ENCODE measurements at places on chromosomes 3 and 15.

- H3K27ac ChIP-seq, result no peak overlapping the region
- no peaks in the 10 kb centered on the region for H3K36me3 ChIP-seq
- no peaks in the 10 kb centered on the region for H3K27me3 ChIP-seq
- no peak overlapping the region for H3K4me3 ChIP-seq
Measured at GRCh38 chr3:145017959-145018358, 1046.3 kb downstream of the DIPK2A start.

DNA sequence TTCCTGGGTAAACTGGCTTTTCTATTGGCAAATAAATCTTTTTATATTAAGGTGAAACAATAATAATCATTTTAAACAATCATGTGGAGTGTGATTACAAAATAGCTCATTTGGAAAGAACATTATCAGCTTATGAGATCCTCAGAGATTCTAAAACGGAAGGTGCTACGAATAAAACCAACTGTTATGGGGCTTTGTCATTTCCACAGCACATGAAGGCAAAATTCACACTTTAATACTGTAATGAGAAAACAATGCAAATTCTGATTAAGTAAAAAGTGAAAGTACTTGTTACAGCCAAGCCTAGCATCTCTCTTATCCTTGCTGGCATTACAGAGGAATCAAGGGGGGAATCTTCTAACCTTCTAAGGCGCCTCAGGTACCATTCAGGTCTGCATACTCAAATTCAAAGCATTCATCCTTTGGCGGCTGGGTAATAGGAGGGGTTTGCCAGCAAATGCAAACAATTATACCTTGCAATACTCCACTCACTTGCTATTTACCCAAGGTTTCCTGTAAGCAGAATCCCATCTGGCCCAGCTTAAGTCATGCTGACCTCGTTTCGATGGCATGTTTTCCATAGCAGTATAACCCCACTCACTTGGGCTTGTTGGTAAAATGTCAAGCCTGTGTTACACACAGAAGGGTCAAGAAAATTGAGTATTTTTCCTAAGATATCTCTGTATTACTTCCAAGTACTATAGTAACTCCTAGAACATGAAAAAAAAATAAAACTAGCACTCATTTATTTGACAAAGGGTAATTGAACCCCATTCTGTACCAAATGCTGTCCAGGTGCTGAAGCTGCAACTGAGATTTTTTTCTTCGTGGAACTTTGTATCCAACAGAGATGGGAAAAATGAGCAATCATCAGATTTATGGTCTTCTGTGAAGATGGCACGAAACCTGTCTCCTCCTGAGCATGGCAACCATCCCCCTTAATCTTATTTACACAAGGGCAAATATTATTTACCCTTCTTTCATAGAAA lies 183.7 kb upstream of the LMCD1 start:
- no peaks in the 10 kb centered on the region for H3K4me1 ChIP-seq
- no peaks in the 10 kb centered on the region for H3K36me3 ChIP-seq
- no peak overlapping the region for H3K4me3 ChIP-seq
- H3K27me3 ChIP-seq, result no peaks in the 10 kb centered on the region
- no peak for DNase-seq
- H3K27ac ChIP-seq, result no peak overlapping the region

GRCh38 chr15:76340198-76340802 lies 3.7 kb downstream of the ISL2 start:
- H3K27ac ChIP-seq, result no peak overlapping the region
- peaks cover 76% of the 10 kb centered on the region for H3K27me3 ChIP-seq
- no peak for DNase-seq

DNA sequence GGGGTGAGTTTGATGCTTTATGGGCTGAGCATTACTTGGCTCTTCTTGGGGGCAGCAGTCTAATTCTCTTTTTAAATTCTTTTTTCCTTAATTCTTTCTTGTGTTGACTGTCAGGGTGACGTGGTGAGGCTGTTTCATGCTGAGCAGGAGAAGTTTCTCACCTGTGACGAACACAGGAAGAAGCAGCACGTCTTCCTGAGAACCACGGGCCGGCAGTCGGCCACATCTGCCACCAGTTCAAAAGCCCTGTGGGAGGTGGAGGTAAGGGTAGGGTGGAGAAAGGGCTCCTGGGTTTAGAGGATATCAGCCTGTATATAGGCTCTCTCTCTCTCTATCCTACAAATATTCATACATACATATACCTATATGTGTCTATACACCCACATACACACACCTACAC lies 152.3 kb downstream of the ITPR1 start:
- H3K36me3 ChIP-seq, result peaks cover 36% of the 10 kb centered on the region
- H3K4me3 ChIP-seq, result no peak overlapping the region
- peaks cover 5% of the 10 kb centered on the region for H3K4me1 ChIP-seq
- no peak for DNase-seq

- no peaks in the 10 kb centered on the region for H3K4me1 ChIP-seq
- H3K27me3 ChIP-seq, result no peaks in the 10 kb centered on the region
- H3K27ac ChIP-seq, result no peak overlapping the region
- no peak overlapping the region for H3K4me3 ChIP-seq
- DNase-seq, result no peak
Measured at GRCh38 chr3:176724394-176724759, 472.9 kb downstream of the TBL1XR1 start.

DNA sequence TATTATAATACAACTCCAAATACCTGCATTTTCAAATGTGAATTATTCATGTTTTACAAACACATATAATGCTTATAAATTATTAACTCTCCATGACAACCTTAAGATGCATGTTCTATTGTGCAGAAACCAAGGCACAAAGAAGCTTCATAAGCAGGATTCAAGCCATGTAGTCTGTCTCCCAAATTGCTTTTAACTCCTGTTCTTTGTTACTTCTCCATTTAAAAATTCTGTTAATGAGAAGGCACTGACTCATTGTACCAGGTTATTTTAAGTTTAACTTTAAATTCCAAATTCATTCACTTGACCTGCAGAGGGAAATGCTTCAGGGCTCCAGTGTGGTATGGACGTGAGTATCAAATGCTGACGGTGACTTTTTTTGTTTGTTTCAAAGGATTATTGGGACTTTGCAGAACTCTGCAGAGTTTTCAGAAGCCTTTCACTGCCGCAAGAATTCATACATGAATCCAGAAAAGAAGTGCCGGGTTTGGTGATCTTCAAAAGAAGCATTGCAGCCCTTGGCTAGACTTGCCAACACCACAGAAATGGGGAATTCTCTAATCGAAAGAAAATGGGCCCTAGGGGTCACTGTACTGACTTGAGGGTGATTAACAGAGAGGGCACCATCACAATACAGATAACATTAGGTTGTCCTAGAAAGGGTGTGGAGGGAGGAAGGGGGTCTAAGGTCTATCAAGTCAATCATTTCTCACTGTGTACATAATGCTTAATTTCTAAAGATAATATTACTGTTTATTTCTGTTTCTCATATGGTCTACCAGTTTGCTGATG lies 100.0 kb downstream of the MME start:
- H3K4me1 ChIP-seq, result no peaks in the 10 kb centered on the region
- no peak overlapping the region for H3K27ac ChIP-seq
- H3K36me3 ChIP-seq, result no peaks in the 10 kb centered on the region
- no peaks in the 10 kb centered on the region for H3K27me3 ChIP-seq
- H3K4me3 ChIP-seq, result no peak overlapping the region
- DNase-seq, result no peak

DNA sequence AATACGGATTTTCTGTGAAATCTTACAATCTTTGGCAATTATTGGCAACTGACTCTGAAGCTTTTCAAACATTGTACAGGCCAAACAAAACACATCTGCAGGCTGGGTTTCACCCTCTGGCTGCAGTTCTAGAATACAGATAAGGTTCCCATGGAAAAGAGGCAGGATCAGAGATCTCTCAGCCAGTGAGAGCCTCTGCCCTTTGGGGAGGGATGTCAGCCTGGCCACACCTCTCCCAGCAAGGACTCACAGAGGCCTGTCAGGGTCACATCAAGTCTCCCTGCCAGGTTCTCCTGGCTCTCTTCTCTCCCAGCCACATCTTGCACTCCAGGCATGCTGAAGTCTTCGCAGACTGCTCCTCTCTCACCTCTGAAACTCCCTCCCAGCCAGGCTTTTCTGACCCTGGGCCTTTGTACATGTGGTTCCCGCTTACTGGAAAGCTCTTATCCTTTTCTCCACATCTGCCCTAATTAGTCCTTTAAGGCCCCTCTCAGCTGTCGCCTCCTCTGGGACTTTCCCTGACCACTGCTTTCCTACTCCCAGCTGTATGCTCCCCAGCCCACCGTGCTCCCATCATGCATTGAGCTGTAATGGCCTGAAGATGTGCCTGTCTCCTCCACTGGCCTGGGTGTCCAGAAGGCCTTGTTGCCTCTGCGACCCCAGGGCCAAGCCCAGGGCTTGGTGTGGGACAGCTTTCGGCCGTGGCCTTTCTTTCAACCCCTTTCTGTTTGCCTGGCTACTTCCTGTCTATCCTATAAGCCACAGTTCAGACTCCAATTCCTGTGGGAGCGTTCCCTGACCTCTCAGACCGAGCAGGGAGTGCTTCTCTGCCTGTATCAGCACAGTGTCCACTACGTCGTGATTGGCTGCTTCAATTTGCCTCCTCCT lies 4.3 kb downstream of the RBP1 start:
- peak; percentile 90 for DNase-seq
- H3K27ac ChIP-seq, result peak overlapping the region; percentile 87
- peaks cover 10% of the 10 kb centered on the region for H3K4me1 ChIP-seq

DNA sequence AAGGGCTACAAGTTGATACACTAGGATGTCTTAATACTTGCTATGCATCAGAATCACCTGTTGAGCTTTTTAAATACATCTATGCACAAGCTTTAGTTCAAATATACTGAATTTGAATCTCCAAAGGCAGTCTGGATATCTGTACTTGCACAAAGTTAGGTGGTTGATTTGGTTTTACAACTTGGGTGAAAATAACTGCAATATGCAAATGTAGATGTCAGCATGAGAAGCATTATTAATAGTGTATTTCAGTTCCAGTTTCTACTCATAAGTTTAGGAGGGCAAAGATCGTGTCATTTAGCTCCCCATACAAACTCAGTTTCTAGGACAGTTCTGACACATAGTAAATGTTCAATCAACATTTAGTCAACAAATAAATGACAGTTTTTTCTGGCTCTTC lies 25.6 kb downstream of the IQCB1 start:
- H3K4me3 ChIP-seq, result no peak overlapping the region
- H3K27me3 ChIP-seq, result no peaks in the 10 kb centered on the region
- H3K4me1 ChIP-seq, result no peaks in the 10 kb centered on the region
- H3K27ac ChIP-seq, result no peak overlapping the region
- DNase-seq, result no peak
- H3K36me3 ChIP-seq, result peaks cover 36% of the 10 kb centered on the region
